Stimulated activated naive CD8-positive, alpha-beta T cell treated with anti-CD3 and anti-CD28 coated beads, Interleukin-15, amount 100 ng/mL, for 72 hours (primary cell): ENCODE measurements at places on chromosomes 1 and 21.

DNA sequence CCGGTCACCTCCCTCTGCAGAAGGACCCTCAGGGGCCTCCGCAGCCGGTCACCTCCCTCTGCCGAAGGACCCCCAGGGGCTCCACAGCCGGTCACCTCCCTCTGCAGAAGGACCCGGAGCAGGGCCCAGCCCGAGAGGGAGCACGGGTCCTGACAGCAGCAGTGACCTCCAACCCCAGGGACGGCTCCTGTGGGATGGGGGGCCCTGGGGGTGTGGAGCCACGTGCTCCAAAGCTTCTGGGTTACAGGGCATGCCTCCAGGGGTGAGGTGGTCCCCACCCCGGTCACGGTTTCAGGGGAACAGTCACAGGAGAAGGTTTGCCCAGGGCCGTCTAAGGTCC is 40.3 kb downstream of the SLC19A1 start:
- DNase-seq, result no peak

GRCh38 chr1:241605146-241605805 is 34.9 kb downstream of the CHML start:
- DNase-seq, result no peak

GRCh38 chr1:112034277-112034676 is 44.8 kb upstream of the KCND3 start:
- no peak for DNase-seq

DNA sequence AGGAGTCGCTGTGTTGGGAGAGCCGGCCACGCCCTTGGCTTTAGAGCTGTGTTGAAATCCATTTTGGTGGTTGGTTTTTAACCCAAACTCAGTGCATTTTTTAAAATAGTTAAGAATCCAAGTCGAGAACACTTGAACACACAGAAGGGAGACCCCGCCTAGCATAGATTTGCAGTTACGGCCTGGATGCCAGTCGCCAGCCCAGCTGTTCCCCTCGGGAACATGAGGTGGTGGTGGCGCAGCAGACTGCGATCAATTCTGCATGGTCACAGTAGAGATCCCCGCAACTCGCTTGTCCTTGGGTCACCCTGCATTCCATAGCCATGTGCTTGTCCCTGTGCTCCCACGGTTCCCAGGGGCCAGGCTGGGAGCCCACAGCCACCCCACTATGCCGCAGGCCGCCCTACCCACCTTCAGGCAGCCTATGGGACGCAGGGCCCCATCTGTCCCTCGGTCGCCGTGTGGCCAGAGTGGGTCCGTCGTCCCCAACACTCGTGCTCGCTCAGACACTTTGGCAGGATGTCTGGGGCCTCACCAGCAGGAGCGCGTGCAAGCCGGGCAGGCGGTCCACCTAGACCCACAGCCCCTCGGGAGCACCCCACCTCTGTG is 4.7 kb downstream of the C1orf35 start:
- no peak for DNase-seq
